Gastroesophageal sphincter (tissue), 4 donors: ENCODE measurements at places on chromosomes 3 and 15. TPM values are rescaled to one million over a fixed set of nuclear protein-coding genes. Genes with fewer than 3 reads are reported as not detected.

IQSEC1 gene
- 62.7 TPM for total RNA-seq

RETNLB gene
- not detected for total RNA-seq

ANKUB1 gene
- total RNA-seq, result not detected

C3orf85 gene
- not detected for total RNA-seq

INSYN1 gene
- total RNA-seq, result 17.6 TPM

ADAMTS17 gene
- 4.9 TPM for total RNA-seq

CFAP100 gene
- not detected for total RNA-seq

PLS1 gene
- 1.2 TPM for total RNA-seq

CYP1A1 gene
- total RNA-seq, result not detected

C15orf39 gene
- 11.8 TPM for total RNA-seq

KBTBD13 gene
- not detected for total RNA-seq

DPH6 gene
- total RNA-seq, result 46.2 TPM

MEF2A gene
- total RNA-seq, result 68.8 TPM

A4GNT gene
- total RNA-seq, result 0.46 TPM

NR1I2 gene
- not detected for total RNA-seq

GUCA1C gene
- total RNA-seq, result not detected

IRAK2 gene
- total RNA-seq, result 3.9 TPM

SORD gene
- total RNA-seq, result 6.6 TPM

GNB4 gene
- 79.5 TPM for total RNA-seq

DGKG gene
- 125 TPM for total RNA-seq

SYNPR gene
- total RNA-seq, result not detected

DAZL gene
- total RNA-seq, result not detected

LRRC49 gene
- total RNA-seq, result 5.8 TPM

PRRT3 gene
- 2.2 TPM for total RNA-seq

MNS1 gene
- 0.94 TPM for total RNA-seq

B3GALNT1 gene
- 4.6 TPM for total RNA-seq

DISP2 gene
- total RNA-seq, result 0.07 TPM

ADGRG7 gene
- not detected for total RNA-seq

SLC51B gene
- not detected for total RNA-seq

LMAN1L gene
- total RNA-seq, result not detected

CPNE4 gene
- total RNA-seq, result not detected

ZDHHC19 gene
- not detected for total RNA-seq

GOLGA8J gene
- not detected for total RNA-seq

NECTIN3 gene
- total RNA-seq, result 45.1 TPM

SCAPER gene
- total RNA-seq, result 33.2 TPM

RASGRP1 gene
- 0.31 TPM for total RNA-seq

BOC gene
- 83.8 TPM for total RNA-seq

FLNB gene
- total RNA-seq, result 98.7 TPM

CCR3 gene
- not detected for total RNA-seq

TXNRD3 gene
- total RNA-seq, result 24.7 TPM

SCAMP5 gene
- total RNA-seq, result 3.4 TPM

CEMIP gene
- 0.35 TPM for total RNA-seq

SCG5 gene
- 6.3 TPM for total RNA-seq
